ENCODE measurements at places on chromosomes 6 and 20.

GRCh38 chr6:14964556-14965270 is 281.2 kb upstream of the JARID2 start:
- DNase-seq: no peak

- DNase-seq: no peak
These were observed 5.5 kb downstream of the COL9A3 start for GRCh38 chr20:62822239-62822787.

DNA sequence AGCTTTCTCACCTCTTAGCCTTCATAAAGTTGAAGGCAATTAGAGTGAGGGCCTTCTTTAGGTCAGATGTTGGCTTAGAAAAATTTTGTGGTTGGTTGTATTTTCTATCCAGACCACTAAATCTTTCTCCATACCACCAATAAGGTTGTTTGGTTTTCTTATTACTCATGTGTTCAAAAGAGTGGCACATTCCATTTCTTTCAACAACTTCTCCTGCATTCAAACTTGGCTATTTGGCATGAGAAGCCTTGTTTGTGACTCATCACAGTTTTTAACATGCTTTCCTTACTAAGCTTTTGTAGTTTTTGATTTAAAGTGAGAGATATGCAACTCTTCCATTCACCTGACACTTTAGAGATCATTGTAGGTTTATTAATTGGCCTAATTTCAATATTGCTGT is 949.6 kb downstream of the TBC1D32 start:
- DNase-seq: no peak

GRCh38 chr6:111618407-111618806 is 12.7 kb upstream of the TRAF3IP2 start:
- no peak for DNase-seq

DNA sequence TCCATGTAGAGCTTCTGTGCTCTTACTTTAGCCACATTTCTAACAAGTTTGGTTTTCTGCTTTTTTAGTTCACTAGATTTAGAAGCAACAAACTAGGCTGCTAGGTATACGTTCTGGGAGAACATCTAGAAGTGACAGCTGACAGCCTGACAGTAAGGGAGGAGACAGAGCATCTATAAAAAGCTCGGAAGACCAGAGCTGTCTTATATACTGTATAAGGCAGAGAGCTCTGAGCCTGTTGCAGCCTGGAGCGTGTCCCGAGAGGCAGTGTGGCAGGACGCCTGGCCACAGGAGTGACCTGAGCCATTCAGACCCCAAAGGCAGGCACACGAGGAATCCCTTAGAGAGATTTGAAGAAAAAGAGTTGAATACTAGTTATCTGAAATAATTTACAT is 24.6 kb downstream of the PPP1R14C start:
- DNase-seq: no peak

DNA sequence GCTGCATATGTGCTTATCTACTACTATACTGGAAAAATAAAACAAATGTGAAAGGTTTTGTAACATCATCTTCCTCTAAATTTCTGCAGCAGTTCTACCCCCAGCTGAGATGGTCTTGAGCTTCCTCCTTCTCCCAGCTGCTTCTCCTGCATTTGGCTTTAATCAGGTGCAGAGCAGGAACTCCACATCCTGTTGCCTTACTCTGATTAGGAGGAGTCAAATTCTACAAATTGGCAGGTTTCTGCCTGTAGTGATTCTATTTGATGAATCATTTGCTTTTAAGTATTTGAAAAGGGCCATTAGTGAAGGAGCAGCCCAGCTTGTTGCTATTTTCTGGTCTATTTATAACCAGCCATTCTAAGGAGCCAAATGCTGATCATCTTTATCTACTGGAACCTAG is 224.5 kb downstream of the GMDS start:
- DNase-seq: no peak

DNA sequence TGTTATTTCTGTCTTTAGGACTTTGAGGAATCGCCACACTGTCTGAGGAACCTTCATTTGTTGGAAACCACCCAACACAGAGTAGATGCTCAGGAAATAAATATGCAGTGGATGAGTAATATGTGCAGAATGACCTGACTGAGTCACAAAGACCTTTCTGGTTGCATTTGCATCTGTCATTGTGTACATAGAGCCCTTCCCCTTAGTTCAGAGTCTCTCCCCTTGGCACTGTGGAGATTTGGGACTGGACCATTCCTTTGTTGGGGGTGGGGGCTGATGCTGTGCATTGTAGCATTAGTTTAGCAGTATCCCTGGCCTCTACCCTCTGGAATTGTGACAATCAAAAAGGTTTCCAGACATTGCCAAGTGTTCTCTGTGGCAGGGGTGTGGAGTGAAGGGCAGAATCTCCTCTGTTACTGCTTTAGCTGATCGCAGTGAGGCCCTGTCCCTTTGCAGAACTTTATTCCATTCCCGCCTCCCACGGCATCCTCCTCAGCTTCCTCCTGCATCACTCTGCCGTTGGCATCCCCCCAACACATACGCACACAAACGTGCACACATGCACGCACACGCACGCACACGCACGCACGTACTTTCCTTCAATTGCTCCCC is 64.5 kb downstream of the EYA2 start:
- peak; percentile 66 for DNase-seq
